ENCODE measurements at places on chromosomes 7 and 10.

- H3K4me1 ChIP-seq: no peaks in the 10 kb centered on the region
- H3K36me3 ChIP-seq: no peaks in the 10 kb centered on the region
- DNase-seq: no peak
Observed at GRCh38 chr10:4099202-4099601, 314.2 kb upstream of the KLF6 start.

- H3K27ac ChIP-seq: no peak overlapping the region
- no peaks in the 10 kb centered on the region for H3K4me1 ChIP-seq
- no peaks in the 10 kb centered on the region for H3K36me3 ChIP-seq
- no peak overlapping the region for H3K4me3 ChIP-seq
- H3K27me3 ChIP-seq: no peaks in the 10 kb centered on the region
- no peak for DNase-seq
Observed at GRCh38 chr7:79624336-79624735, 170.9 kb upstream of the MAGI2 start.

DNA sequence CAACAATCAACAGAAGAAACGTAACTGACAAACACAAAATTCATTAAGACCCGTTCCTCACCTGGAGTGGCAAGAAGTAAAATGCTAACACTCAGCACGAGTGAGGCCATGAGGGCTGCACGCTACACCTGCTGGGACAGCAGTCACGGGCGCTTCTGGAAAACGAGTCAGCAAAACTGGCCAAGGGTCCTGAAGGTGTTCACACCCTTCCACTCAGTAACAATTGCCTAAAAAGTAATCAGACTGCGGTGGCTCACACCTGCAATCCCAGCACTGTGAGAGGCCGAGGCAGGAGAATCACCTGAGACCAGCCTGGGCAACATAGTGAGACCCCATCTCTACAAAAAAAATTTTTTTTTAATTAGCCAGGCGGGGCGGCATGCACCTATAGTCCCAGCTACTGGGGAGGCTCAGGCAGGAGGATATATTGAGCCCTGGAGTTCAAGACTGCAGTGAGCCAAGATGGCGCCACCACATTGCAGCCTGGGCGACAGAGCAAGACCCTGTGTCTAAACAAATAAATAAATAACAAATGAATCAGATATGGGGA lies 199.1 kb downstream of the MAD1L1 start:
- no peaks in the 10 kb centered on the region for H3K27me3 ChIP-seq

GRCh38 chr10:23096802-23097549 lies 1.6 kb downstream of the MSRB2 start:
- DNase-seq: peak; percentile 61
- no peak overlapping the region for H3K27ac ChIP-seq
- H3K4me3 ChIP-seq: no peak overlapping the region
- no peaks in the 10 kb centered on the region for H3K36me3 ChIP-seq
- peaks cover 4% of the 10 kb centered on the region for H3K4me1 ChIP-seq

- H3K27ac ChIP-seq: no peak overlapping the region
- DNase-seq: no peak
- no peak overlapping the region for H3K4me3 ChIP-seq
- H3K4me1 ChIP-seq: no peaks in the 10 kb centered on the region
Observed at GRCh38 chr7:24685708-24686107, 71.6 kb downstream of the GSDME start.

GRCh38 chr10:23024002-23024401 lies 71.4 kb upstream of the MSRB2 start:
- no peaks in the 10 kb centered on the region for H3K4me1 ChIP-seq
- no peak overlapping the region for H3K4me3 ChIP-seq
- H3K27me3 ChIP-seq: no peaks in the 10 kb centered on the region
- no peak for DNase-seq

DNA sequence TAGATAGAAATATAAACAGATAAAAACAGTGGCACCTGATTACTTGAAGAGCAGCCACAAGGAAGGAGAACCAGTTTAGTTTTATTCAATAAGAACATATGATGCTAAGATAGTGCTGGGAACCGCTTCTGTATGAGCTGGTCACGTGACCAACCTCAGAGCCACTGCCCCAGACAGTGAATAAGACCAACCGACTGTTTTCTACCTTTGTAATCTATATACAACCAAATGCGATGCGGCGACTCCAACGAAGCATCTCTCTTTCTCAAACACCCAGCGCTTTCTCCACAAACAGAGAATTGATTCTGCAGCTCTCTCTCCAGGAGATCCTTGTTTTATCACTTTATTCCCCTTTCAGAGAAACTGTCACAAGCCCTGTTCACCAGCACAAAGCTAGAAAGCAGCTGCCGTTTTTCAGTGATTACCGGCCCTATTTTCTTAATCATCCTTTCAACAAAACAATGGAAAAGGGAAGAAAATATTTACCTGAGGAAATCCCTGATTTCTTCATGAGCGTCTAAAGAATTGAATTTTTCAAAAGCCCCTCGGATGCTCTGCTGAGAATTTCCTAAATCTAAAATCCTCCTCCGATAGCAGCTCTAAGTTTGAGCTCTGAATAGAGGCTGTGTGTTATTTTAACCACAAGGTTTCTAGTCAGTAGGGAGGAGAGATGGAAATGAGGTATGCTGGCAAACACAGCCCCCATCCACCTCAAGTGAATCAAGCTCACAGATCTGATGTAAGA lies 55.7 kb upstream of the JCAD start:
- no peaks in the 10 kb centered on the region for H3K27me3 ChIP-seq
- no peak for DNase-seq
- peak overlapping the region; percentile 54 for H3K4me3 ChIP-seq
- no peak overlapping the region for H3K27ac ChIP-seq
- no peaks in the 10 kb centered on the region for H3K36me3 ChIP-seq
- no peaks in the 10 kb centered on the region for H3K4me1 ChIP-seq

- peaks cover 10% of the 10 kb centered on the region for H3K4me1 ChIP-seq
- H3K27ac ChIP-seq: peak overlapping the region; percentile 81
- no peak for DNase-seq
- peak overlapping the region; percentile 89 for H3K4me3 ChIP-seq
- no peaks in the 10 kb centered on the region for H3K27me3 ChIP-seq
- peaks cover 28% of the 10 kb centered on the region for H3K36me3 ChIP-seq
Observed at GRCh38 chr7:100673942-100674410, 436 bp downstream of the GNB2 start.

DNA sequence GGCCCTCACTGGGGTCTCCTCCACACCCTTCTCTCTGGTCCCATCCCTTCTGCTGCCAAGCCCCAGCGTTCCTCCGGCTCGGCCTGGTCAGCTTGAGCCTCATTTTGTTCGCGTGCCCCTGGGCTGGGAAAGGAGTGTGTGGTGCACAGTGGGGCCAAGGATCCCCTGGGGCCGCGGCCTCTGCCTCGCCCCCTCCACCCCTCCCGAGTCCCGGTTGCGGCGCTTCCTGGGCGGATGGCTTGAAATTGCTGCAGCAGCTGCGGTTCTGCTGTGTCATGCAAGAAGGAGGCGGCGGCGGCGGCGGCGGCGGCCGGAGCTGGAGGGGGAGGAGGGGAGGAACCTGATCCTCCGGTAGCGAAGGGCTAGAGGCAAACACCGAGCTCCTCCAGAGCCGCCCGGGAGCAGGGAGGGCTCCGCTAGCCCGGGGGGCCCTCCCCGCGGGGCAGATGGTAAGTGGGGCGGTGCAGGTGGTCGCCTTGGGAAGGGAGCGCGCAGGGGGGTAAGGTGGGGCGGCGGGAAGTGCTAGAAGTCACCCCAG lies 217.8 kb upstream of the MKLN1 start:
- H3K27me3 ChIP-seq: no peaks in the 10 kb centered on the region
- peak; percentile 91 for DNase-seq
- peaks cover 6% of the 10 kb centered on the region for H3K4me1 ChIP-seq

DNA sequence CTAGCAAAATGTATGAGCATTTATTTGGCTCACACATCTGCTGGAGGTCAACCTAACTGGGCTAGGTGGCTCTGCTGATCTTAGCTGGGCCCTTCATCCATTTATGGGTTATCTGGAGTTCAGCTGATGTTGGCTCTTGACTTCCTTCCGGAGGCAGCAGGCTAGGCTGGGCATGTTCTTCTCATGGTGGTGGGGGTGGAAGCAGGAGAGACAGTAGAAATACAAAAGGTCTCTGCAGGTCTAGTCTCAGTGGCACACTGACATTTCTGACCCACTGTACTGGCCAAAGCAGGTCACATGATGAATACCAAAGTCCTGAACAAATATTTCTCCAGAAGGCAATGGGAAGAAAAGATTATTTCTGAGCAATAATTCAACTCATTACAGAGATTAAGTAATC lies 334.6 kb downstream of the CRPPA start:
- DNase-seq: no peak
- no peaks in the 10 kb centered on the region for H3K36me3 ChIP-seq
- H3K27ac ChIP-seq: no peak overlapping the region
- H3K4me1 ChIP-seq: peaks cover 2% of the 10 kb centered on the region
- no peak overlapping the region for H3K4me3 ChIP-seq
- H3K27me3 ChIP-seq: no peaks in the 10 kb centered on the region

DNA sequence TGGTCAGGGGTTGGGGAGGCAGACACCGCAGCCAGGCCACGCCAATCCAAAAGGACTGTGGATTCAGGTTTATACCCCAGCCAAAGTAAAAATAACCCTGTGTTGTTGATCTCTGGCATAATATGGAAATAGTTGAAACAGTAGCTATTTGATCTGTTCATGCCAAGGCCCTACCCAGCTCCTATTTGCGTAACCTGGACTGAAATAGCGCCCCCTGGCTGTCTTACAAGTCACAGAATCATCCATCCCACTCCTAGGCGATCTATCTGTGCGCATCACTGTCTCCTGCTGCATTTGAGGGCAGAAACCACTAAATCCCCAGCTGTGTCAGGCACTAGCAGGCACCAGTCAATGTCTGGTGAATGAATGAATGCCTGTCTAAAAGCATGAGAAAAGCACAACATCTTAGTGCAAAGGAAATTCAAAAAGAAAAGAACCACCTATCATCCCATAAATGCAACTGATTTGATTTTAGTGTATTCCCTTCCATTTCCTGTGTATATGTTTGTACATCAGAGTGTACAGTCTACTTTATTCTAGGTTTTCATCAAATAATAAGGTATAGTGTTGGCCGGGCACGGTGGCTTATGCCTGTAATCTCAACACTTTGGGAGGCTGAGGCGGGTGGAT lies 160.0 kb downstream of the SLIT1 start:
- H3K4me1 ChIP-seq: peaks cover 19% of the 10 kb centered on the region
- peaks cover 4% of the 10 kb centered on the region for H3K27me3 ChIP-seq
- no peak overlapping the region for H3K4me3 ChIP-seq
- H3K27ac ChIP-seq: no peak overlapping the region
- peak; percentile 49 for DNase-seq

DNA sequence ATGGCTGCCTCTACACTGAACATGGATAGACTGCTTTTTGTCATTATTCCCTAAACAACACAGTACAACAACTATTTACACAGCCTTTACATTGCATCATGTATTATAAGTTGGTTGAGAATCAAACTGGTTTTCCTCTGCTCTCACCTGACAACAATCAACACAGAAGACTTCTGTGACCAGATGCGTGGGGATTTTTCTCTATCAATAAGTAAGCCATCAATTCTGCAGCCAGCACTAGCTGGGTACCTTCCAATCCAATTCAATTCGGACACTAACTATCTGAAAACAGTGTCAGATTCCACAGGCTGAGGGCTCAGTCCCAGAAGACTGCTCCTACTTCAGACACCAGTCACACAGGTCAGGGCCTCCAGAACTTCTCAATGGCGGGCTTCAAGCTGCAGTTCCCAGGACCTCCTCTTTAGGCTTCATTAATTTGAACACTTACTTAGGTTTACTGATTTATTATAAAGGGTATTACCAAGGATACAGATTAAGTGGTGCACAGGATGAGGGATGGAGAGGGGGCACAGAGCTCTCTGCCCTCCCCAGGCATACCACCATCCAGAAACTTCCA lies 36.4 kb upstream of the ASL start:
- H3K4me1 ChIP-seq: peaks cover 3% of the 10 kb centered on the region
- H3K36me3 ChIP-seq: no peaks in the 10 kb centered on the region
